Activated naive CD4-positive, alpha-beta T cell treated with anti-CD3 and anti-CD28 coated beads, Interleukin-2, amount 50 U/mL, for 72 hours (primary cell): ENCODE measurements at places on chromosomes 1 and 21.

- DNase-seq, result no peak
These were observed 28.8 kb upstream of the TARBP1 start for GRCh38 chr1:234507626-234508387.

DNA sequence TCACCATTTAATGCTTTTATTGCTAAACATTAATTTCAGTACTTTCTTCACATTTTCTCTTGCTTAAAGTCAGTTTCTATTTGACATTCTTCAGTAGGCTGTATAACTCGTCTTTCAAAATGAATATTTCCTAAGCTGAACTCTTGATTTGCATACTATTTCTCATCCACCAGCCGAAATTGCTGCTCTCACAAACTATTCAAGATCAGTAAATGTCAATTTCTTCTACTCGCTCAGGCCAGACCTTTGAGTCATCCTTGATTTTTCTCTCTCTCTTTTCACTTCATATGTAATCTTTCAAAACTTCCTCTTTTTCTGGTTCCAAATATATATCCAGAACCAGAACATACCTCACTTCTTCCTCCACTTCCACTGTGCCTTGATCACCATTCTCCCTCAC lies 990.0 kb downstream of the KCNT2 start:
- DNase-seq, result no peak

DNA sequence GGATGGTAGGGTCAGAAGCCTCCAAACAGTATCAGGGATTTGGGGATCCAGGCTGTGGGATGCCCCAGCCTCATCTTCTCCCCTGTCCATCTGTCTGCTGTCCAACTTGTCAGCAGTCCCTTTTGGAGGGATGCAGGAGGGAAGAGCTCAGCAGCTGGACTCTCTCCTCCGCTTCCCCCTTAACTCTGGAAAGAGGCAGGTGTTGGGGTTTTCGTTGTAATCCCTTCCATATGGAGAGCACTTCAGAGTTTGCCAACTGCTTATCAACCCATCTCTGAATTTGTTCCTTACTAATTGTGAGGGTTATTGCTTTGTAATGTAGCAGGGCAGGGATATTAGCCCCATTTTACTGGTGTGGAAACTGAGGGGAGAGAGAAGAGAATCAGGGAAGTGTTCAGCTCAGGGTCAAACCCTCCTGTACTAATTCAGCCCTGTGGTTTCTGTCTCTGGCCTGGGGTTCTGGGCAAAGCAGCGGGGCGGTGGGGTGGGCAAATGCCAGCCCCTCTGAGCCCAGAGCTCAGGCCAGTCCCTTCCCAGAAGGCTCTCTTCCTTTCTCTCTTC lies 3.2 kb downstream of the CITED4 start:
- DNase-seq, result no peak

- DNase-seq, result no peak
These were observed 30.4 kb downstream of the KCNN3 start for GRCh38 chr1:154839691-154840090.
